NCI-H2107 (cell line): ENCODE measurements at places on chromosomes 12 and 14.

GRCh38 chr12:108349278-108349688, 10.2 kb upstream of the CMKLR1 start:
- DNase-seq = no peak

- DNase-seq = no peak
Observed at GRCh38 chr12:83161456-83161855, 474.8 kb downstream of the TMTC2 start.

- DNase-seq = no peak
Observed at GRCh38 chr14:38611928-38612327, 356.0 kb upstream of the CLEC14A start.

- no peak for DNase-seq
Observed at GRCh38 chr12:67621112-67621511, 27.4 kb upstream of the DYRK2 start.

DNA sequence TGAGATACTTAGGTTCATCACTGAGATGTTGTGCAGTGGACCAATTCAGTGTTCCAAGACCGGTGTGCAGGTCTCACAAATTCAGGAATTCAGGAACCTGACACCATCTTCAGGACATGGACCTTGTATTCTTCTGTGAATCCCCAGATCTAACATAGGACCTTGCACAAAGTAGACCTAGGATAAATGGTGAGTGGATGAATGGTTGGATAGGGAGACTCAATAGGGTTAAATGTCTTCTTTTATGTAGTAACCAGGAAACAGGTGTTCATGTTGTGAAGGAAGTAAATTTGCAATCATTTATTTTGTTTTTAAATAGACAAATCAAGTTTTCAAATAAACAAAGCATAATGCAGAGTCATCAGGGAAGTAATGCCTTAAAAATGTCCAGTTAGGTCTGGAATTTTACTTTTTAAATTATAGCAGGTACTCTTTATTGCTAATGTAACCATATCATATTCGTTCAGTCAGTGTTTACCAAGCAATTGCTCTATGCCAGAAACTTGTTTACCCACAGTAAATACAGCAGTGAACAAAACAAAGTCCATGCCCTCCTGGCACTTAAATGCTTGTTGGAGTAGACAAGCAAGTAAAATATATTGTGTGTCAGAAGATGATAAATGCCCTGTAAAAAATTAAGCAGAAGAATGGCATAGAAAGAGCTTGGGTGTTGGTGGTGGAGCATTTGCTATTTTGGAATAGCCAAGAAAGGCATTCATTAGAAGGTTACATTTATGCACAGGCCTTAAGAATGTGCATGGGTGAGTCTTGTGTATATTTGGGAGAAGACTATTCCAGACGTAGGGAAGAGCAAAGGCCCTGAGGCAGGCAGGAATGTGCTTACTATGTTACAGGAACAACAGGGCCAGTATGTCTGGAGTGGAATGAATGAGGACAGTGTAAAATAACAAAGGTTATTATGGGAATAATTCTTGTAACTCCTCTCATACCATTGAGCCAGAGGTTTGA, 26.3 kb downstream of the RXYLT1 start:
- no peak for DNase-seq

DNA sequence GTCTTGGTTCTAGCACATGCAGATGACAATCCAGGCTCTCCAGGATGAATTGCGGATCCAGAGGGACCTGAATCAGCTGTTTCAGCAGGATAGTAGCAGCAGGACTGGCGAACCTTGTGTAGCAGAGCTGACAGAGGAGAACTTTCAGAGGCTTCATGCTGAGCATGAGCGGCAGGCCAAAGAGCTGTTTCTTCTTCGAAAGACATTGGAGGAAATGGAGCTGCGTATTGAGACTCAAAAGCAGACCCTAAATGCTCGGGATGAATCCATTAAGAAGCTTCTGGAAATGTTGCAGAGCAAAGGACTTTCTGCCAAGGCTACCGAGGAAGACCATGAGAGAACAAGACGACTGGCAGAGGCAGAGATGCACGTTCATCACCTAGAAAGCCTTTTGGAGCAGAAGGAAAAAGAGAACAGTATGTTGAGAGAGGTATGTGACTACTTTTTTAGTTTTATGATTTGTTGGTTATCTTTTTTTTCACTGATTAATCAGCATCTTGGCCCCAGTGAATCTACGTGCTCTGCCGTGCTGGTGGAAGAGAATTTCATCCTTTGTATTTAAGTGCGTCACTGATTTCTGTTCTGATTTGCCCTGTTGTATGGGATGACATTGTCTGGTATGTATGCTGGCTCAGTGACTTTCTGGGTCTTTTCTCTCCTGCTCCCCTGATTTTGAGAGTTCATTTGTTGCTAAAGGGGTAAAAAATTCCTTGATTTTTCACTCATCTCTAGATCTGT, 92.3 kb downstream of the ERC1 start:
- no peak for DNase-seq

GRCh38 chr12:77437206-77437605, 371.8 kb upstream of the E2F7 start:
- DNase-seq = no peak
